ENCODE measurements at places on chromosomes 5 and 9. TPM values are rescaled to one million over a fixed set of nuclear protein-coding genes. Genes with fewer than 3 reads are reported as not detected.

DNA sequence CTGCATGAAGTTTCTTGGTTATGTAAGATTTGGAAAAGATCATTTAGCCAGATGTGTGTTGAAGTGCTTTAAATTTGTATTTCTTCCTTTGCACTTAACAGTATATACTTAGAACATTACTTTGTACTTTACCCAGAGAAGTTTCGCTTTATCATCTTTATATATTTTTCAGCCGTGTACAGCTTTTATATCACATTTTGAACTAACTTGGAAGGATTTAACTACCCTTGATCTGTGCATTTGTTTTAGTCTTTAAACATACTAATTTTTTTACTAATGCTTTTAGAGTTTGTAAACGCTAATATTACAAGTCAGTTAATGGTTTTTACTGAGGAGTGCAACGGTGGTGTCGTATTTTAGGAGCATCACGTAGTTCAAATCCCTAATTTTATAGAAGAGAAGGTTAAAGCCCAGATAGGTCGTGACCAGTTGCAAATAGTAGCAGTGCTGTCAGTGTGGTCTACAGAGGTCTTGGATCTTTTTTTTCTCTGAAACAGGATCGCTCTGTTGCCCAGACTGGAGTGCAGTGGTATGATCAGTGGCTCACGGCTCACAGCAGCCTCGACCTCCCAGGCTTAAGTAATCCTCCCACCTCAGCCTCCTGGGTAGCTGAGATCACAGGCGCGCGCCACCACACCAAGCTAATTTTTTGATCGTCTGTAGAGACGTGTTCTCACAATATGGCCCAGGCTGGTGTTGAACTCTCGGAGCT is 2.0 kb downstream of the MATR3 start:
- no peak for DNase-seq

- no peak for DNase-seq
These were observed 14.0 kb downstream of the COL27A1 start for GRCh38 chr9:114169029-114169951.

CTXN3 gene
- 2.8 TPM for total RNA-seq

GRCh38 chr9:131992906-131993657 is 86.6 kb downstream of the MED27 start:
- DNase-seq: no peak

DNA sequence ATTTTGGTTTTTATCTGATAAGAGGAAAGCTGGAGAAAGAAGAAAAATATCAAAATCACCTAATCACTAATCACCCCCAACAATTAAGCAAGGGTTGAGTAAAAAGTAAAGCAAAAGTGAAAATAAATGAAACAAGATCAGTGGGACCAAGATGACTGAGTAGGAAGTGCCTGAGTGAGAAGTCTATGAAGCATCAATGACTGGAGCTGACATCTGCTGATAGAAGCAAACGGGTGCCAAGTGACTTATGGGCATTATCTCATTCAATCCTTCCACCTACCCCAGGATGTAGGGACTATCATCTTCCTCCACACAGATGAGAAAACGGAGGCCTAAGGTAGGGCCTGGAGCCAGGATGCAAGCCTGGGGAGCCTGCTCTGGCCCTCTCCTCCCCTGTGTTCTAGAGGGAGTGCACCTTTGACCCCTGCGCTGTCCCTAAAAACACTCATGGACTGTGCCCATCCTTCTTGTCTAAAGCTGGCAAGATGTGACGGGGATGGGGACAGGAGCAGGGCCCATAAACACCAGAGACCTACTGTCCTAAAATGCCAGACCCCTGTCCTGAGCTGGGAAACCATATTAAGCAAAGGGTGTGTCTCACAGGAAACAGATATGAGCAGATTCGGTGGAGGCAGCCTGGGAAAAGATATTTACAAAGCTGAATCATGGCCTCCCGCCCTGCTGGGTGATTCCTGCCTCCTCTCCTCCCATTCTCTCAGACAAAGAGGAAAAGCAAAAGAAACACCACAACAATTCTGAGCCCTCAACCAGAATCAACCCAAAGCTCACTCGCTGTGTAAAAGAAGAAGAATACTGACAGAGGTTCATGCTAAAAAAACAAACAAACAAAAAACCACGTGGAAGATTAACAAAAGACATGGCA is 116.0 kb downstream of the AUH start:
- DNase-seq: no peak

OGN gene
- total RNA-seq: 45.2 TPM

- DNase-seq: peak; percentile 78
These were observed 2.6 kb upstream of the OLFML2A start for GRCh38 chr9:124774129-124774978.

DNA sequence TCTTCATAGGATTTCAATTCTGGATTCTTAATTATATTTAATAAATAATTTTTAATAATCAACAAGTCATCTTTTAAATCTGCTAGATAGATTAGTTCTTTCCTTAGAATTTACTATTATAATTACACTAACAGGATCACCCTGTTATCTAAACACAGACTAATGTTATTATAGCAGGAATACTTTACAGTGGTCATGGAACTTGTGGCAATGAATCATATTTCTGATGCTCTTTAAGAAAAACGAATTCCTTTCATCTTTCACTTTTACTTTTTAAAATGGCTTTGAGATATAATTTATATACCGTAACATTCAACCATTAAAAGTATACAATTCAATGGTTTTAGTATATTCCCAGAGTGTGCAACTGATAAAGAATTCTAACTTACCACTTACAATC is 29.7 kb upstream of the CDK5RAP2 start:
- no peak for DNase-seq

GRCh38 chr9:134170532-134171315 is 6.4 kb upstream of the RNU6ATAC start:
- DNase-seq: no peak

C5orf58 gene
- total RNA-seq: not detected

GRCh38 chr9:121300283-121301119 is 32.5 kb downstream of the GSN start:
- DNase-seq: no peak

DNA sequence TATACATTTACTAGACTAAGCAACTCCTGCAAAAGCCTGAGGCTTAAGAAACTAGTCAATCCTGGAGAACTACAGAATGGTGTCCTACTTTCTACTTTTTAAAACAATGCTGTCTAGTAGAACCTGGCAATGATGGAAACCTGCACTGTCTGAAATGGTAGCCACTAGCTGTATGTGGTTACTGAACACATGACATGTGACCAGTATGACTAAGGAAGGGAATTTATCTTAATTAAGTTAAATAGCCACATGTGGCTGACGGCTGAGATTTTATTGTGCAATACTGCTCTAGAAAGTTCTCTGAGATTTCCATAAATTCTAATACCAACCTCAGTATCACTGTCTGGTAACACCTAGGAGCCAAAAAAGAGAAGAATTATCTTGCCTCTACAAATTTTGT is 44.9 kb upstream of the RAPGEF6 start:
- DNase-seq: no peak

GRCh38 chr5:132887283-132887682 is 13.8 kb downstream of the LEAP2 start:
- no peak for DNase-seq

SLC36A2 gene
- total RNA-seq: not detected

DNA sequence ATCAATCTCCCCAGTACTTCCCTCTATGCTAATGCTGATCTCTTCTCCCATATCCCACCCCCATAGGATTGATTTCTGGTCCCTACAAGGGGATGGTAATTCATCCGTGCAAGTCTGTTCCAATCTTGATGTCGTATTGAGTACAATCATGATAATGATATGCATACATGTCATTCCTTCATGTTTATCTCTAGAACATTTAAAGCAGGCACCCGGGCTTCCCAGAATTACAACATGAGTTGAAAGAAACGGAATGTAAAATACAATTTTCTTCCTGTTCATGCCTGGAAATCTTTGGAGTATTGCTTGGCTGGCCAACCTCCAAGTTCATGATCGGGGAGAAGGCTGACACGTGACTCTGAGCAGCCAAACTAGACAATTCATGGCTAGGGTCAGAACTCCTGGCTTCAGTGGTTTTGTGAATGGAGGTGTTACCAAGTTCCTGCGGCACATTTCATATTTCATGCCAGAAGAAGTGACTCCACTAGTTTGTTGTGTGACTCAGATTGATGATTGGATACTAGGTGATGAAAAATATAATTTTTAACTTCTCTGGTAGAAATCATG is 66.6 kb downstream of the C9orf152 start:
- DNase-seq: no peak

GRCh38 chr5:136424835-136425584 is 59.7 kb upstream of the TRPC7 start:
- peak; percentile 2 for DNase-seq

CDH12 gene
- 39.0 TPM for total RNA-seq

- DNase-seq: no peak
These were observed 94.2 kb upstream of the MVB12B start for GRCh38 chr9:126232461-126232860.

DNA sequence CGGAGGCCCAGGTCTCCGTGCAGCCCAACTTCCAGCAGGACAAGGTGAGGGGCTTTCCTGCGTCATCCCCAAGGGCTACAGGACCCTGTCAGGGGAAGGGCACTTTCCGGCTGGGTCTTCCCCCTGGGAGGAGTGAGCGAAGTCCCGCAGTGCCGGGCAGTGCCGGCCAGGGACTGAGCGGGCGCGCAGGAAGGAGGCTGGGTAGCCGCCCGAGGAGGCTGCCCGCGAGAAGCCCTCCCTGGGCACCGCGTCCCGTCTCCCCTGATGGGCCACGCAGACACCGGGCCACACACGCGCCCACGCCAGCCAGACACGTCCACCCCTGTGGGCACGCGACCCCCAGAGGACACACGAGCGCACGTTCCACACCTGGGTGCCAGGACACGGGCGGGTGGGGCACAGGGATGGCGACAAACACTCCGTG is 357 bp downstream of the PTGDS start:
- no peak for DNase-seq

KCNIP1 gene
- 23.3 TPM for total RNA-seq

GRCh38 chr5:168747987-168748777 is 169.0 kb upstream of the PANK3 start:
- no peak for DNase-seq

DNA sequence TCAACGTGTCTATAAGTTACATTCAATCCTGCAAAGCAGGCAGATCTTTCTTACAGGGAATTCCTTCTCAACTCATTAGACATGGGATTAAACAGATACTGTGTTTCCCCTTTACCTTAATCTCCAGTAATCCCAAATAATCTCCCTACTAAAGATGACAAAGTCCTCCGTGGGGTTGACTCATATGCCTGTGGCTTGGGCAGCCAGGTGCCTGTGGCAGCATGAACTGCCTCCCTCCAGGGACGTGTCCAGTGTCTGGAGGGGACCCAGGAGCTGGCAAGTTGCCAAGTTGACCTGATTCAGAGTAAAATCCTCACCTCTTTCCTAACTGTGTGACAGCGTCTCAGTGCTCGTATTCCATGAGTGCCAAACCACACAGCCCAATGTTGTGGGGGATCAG is 94.6 kb upstream of the PTCH1 start:
- DNase-seq: no peak

GRCh38 chr5:131996210-131997025 is 15.0 kb downstream of the ACSL6 start:
- DNase-seq: no peak

All from cerebellum (tissue), 4 donors.